Esophagus squamous epithelium (tissue), 5 donors: ENCODE measurements at places on chromosomes 1 and 21. TPM values are rescaled to one million over a fixed set of nuclear protein-coding genes. Genes with fewer than 3 reads are reported as not detected.

DNA sequence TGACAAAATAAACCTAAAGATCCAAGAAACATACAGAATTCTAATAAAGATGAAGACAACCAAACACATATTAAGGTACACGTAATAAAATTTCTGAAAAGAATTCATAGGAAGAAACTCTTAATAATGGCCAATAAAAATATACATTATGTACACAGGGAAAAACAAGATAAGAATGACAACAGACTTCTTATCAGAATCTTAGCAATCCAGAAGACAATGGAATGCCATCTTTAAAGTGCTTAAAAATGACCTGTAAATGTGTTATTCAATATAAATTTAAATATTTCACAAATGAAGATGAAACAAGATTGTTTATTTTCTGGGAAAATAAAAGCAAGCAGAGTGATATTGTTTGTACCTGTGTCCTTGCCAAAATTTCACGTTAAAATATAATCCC is 530.4 kb upstream of the PTBP2 start:
- no peak overlapping the region for H3K4me3 ChIP-seq
- no peaks in the 10 kb centered on the region for H3K27me3 ChIP-seq
- no peak overlapping the region for H3K27ac ChIP-seq

GRCh38 chr1:25771221-25772114 is 28.5 kb upstream of the SELENON start:
- no peak overlapping the region for H3K4me3 ChIP-seq
- H3K27me3 ChIP-seq, result no peaks in the 10 kb centered on the region
- no peaks in the 10 kb centered on the region for H3K36me3 ChIP-seq
- no peak for DNase-seq
- H3K4me1 ChIP-seq, result peaks cover 24% of the 10 kb centered on the region

Gene PTPN14
- 16.1 TPM for total RNA-seq

GRCh38 chr1:67741736-67742135 is 56.7 kb downstream of the GADD45A start:
- peaks cover 21% of the 10 kb centered on the region for H3K4me1 ChIP-seq
- no peak for DNase-seq
- no peaks in the 10 kb centered on the region for H3K27me3 ChIP-seq
- no peaks in the 10 kb centered on the region for H3K36me3 ChIP-seq

Gene TLCD4
- 1.3 TPM for total RNA-seq

Gene SERPINC1
- not detected for total RNA-seq

Gene DLGAP3
- not detected for total RNA-seq

DNA sequence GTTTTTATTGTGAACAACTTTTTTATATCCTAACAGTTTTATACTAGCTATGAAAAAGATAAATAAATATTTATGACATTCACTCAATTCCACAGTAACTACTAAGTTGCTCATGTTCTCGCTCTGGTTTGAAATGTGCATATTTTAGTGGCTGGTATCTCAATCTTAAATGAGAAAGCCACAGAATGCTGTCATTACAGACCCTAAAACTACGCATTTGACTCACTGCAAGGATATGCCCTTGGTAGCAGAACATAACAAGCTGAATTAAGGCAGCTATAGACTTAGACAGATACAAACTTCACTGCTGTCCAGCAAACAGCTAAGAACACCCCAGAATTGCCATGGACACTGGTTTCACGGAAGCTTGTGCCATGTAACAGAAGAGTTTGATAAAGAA is 19.0 kb downstream of the DAB1 start:
- H3K4me3 ChIP-seq, result no peak overlapping the region
- H3K4me1 ChIP-seq, result no peaks in the 10 kb centered on the region
- no peak for DNase-seq
- no peak overlapping the region for H3K27ac ChIP-seq
- H3K36me3 ChIP-seq, result no peaks in the 10 kb centered on the region
- H3K27me3 ChIP-seq, result no peaks in the 10 kb centered on the region

DNA sequence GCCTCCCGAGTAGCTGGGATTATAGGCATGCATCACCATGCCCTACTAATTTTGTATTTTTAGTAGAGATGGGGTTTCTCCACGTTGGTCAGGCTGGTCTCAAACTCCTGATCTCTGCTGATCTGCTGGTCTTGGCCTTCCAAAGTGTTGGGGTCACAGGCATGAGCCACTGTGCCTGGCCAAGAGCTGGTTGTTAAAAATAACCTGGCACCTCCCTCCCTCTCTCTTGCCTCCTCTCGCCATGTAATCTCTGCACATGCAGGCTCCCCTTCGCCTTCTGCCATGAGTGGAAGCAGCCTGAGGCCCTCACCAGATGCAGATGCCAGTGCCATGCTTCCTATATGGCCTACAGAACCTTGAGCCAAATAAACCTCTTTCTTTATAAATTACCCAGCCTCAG is 74.7 kb upstream of the TLR5 start:
- no peaks in the 10 kb centered on the region for H3K27me3 ChIP-seq
- no peak for DNase-seq
- H3K4me1 ChIP-seq, result no peaks in the 10 kb centered on the region
- no peak overlapping the region for H3K4me3 ChIP-seq

GRCh38 chr1:15802234-15802965 is 5.0 kb downstream of the UQCRHL start:
- no peak overlapping the region for H3K4me3 ChIP-seq
- no peaks in the 10 kb centered on the region for H3K36me3 ChIP-seq
- H3K4me1 ChIP-seq, result peaks cover 41% of the 10 kb centered on the region
- no peak overlapping the region for H3K27ac ChIP-seq
- H3K27me3 ChIP-seq, result no peaks in the 10 kb centered on the region

DNA sequence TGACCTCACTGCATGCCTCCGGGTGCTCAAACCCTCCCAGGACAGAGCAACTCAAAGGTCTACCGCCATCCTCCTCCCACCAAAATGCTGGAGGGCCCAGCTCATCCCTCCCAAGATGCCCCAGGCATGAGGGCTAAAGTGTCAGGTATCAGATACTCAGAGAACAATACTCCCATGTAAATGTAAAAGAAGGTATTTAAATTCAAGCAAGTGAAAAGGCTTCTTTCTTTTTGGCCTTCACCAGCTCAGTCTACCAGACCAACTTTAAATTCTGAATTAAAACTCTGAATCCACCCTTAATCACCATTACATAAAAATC is 3.0 kb downstream of the PARP1 start:
- no peak overlapping the region for H3K27ac ChIP-seq
- H3K27me3 ChIP-seq, result no peaks in the 10 kb centered on the region
- H3K36me3 ChIP-seq, result no peaks in the 10 kb centered on the region
- no peak for DNase-seq
- H3K4me3 ChIP-seq, result no peak overlapping the region

- no peak for DNase-seq
- H3K4me1 ChIP-seq, result no peaks in the 10 kb centered on the region
- no peak overlapping the region for H3K4me3 ChIP-seq
- no peaks in the 10 kb centered on the region for H3K36me3 ChIP-seq
- H3K27me3 ChIP-seq, result no peaks in the 10 kb centered on the region
Observed at GRCh38 chr1:204014336-204014735, 58.6 kb upstream of the SOX13 start.

- H3K36me3 ChIP-seq, result no peaks in the 10 kb centered on the region
- H3K4me3 ChIP-seq, result no peak overlapping the region
- peaks cover 84% of the 10 kb centered on the region for H3K4me1 ChIP-seq
- no peaks in the 10 kb centered on the region for H3K27me3 ChIP-seq
- DNase-seq, result no peak
Observed at GRCh38 chr1:40384887-40385286, 11.4 kb downstream of the SMAP2 start.

DNA sequence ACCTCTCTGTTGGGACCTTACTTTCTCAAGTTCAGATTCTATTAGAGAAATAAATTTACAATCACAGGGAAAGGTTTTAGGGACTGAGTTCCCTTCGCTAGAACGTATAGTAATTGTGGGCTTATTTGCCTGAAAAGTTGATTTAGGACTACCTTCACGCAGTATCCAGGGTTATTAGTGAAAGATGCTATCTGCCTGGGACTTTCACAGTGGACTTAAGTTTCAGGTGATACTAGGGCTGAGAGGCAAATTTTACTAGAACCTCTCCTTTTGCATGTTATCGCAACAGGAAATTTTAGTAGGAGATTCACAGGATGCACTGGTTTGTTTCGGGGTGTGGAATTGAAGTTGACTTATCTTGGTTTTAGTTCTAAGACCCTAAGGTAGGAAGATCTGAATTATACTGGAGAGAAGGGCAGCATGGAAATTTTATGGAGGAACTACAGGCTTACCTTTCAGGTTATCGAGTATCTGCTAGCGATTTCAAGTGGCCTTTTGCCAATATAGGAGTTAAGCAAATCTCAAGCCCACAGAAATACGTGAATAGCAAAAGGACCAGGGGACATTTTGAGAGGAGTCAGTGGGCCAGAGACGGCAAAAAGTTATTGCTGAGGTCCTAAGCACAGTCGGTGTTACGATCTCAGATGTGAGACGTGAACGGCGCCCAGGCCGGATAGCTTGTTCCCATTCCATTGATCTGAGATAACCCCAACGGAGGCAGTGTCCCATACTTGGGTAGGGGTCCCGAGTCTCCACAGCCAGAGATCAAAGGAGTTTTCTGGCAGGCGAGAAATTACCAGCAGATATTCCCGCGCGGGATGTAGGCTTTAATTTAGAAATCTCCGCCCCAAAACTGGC is 723 bp upstream of the GNAI3 start:
- H3K36me3 ChIP-seq, result no peaks in the 10 kb centered on the region
- peak overlapping the region; percentile 93 for H3K4me3 ChIP-seq
- peak overlapping the region; percentile 99 for H3K27ac ChIP-seq
- no peak for DNase-seq
- H3K4me1 ChIP-seq, result peaks cover 7% of the 10 kb centered on the region
- H3K27me3 ChIP-seq, result no peaks in the 10 kb centered on the region

- H3K27ac ChIP-seq, result no peak overlapping the region
- H3K27me3 ChIP-seq, result no peaks in the 10 kb centered on the region
- H3K36me3 ChIP-seq, result no peaks in the 10 kb centered on the region
- no peak overlapping the region for H3K4me3 ChIP-seq
- H3K4me1 ChIP-seq, result no peaks in the 10 kb centered on the region
Observed at GRCh38 chr1:74593887-74594866, 79.4 kb downstream of the ERICH3 start.

Gene TMPRSS15
- not detected for total RNA-seq

GRCh38 chr1:220487297-220487820 is 40.6 kb upstream of the MARK1 start:
- no peak for DNase-seq
- no peaks in the 10 kb centered on the region for H3K36me3 ChIP-seq
- H3K27me3 ChIP-seq, result no peaks in the 10 kb centered on the region
- H3K4me3 ChIP-seq, result no peak overlapping the region

GRCh38 chr1:116814926-116815723 is 60.9 kb downstream of the CD2 start:
- peaks cover 6% of the 10 kb centered on the region for H3K4me1 ChIP-seq
- no peaks in the 10 kb centered on the region for H3K36me3 ChIP-seq
- no peaks in the 10 kb centered on the region for H3K27me3 ChIP-seq

DNA sequence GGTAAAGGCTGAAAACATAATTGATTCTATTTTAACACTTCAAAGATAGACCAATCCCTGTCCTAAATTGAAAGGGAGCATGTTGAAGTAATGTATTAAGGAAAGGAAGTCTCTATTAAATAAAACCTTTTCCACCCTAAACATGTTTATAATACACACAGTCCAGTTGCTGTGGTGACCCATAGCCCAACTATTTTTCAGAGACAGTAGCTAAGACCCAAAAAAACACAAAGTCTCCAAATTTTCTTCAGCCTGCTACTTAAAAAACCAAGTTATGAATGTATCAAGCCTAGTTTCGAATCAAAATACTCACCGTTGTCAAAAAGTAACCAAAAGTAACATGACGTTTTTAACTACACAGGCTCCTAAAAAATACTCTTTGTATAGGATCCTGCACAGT is 1.6 kb downstream of the ELK4 start:
- peak overlapping the region; percentile 100 for H3K27ac ChIP-seq
- no peak overlapping the region for H3K4me3 ChIP-seq
- no peaks in the 10 kb centered on the region for H3K27me3 ChIP-seq
- no peak for DNase-seq
- no peaks in the 10 kb centered on the region for H3K36me3 ChIP-seq

DNA sequence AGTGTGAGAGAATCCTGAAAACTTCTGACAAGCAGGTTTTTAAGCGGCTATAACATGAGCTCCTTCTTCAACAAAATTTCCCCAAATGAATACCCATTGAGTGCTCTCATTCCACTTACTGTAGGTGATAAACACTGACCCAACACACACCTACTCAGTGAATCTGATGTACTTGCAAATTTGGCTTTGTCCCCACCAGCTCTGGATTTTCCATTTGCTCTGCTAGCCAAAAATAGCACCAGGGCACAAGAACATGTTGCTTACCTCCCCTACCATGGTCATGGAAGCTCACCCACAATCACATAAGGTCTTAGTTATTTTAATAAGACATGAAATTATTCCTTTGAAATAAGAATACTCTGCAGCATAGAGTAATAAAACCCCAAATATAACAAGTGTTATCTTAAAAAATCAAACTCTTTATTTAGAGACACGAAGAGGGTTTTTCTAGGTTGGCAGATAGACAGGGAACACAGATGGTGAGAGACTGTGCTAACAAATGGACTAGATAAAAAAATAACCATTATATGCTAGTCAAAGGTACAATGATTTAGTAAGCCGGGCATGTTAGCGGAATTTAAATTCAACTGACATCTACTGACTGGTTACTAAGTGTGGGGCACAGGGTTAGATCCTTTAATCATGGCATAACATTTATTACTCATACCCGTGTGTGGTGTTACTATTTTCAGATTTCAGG is 291.9 kb downstream of the KCNH1 start:
- no peaks in the 10 kb centered on the region for H3K36me3 ChIP-seq
- no peaks in the 10 kb centered on the region for H3K27me3 ChIP-seq
- H3K4me1 ChIP-seq, result no peaks in the 10 kb centered on the region

Gene TP73
- 4.9 TPM for total RNA-seq

DNA sequence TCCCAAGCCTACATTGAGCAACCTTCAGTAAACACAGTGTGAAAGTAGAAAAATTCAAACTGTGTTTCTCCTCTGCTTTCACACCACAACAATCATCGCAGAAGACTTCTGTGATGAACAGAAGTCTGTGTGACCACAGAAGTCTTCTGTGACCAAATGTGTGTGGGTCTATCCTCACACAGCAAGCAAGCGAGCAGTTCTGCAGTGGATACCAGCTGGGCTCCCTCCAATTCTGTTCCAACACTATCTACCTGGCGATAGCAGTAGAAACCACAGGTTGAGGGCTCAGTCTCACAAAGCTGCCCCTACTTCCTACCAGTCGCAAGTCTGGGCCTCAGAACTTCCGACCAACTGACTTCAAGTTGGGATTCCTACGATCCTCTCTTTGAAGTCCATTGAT is 21.0 kb upstream of the RAP1A start:
- H3K27me3 ChIP-seq, result no peaks in the 10 kb centered on the region
- peaks cover 78% of the 10 kb centered on the region for H3K4me1 ChIP-seq
- H3K4me3 ChIP-seq, result no peak overlapping the region
- H3K36me3 ChIP-seq, result no peaks in the 10 kb centered on the region

Gene PPIAL4G
- not detected for total RNA-seq

Gene IGSF3
- total RNA-seq, result 60.0 TPM

DNA sequence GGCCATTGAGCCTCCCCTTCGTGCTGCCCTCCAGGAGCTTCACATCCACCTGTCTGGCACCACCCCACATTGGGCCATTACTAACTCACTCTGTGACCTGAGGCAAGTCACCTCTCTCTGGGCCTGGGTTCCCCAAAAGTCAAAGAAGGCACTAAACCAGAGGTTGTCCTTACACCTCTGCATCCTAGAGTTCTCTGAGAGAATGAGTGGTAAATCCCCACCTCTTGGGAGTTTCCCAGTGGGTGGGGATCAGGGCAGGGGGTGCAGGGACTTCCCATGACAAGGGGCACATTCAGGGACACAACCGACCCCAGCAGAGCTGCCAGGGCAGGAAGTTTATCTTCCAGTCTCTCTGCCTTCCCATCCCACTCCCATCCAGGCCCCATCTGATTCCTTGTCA is 99.7 kb downstream of the EPHB2 start:
- H3K27ac ChIP-seq, result no peak overlapping the region
- no peak for DNase-seq
- peaks cover 8% of the 10 kb centered on the region for H3K4me1 ChIP-seq
- H3K36me3 ChIP-seq, result no peaks in the 10 kb centered on the region
- H3K27me3 ChIP-seq, result no peaks in the 10 kb centered on the region
